ENCODE measurements at places on chromosomes 6 and 20.
A peak's percentile ranks its signal among the peaks of the same experiment; 100 is the strongest.

GRCh38 chr20:47816487-47817451 lies 31.5 kb upstream of the SULF2 start:
- no peaks in the 10 kb centered on the region for H3K36me3 ChIP-seq
- no peak for DNase-seq
- peaks cover 93% of the 10 kb centered on the region for H3K27me3 ChIP-seq
- no peak overlapping the region for H3K4me3 ChIP-seq
- no peaks in the 10 kb centered on the region for H3K4me1 ChIP-seq

- DNase-seq, result no peak
- no peak overlapping the region for H3K27ac ChIP-seq
- H3K27me3 ChIP-seq, result no peaks in the 10 kb centered on the region
- H3K4me3 ChIP-seq, result no peak overlapping the region
These were observed 81.6 kb upstream of the KHDRBS2 start for GRCh38 chr6:62367601-62368000.

- H3K36me3 ChIP-seq, result no peaks in the 10 kb centered on the region
- no peak overlapping the region for H3K27ac ChIP-seq
- no peaks in the 10 kb centered on the region for H3K27me3 ChIP-seq
- DNase-seq, result peak; percentile 45
- H3K4me3 ChIP-seq, result no peak overlapping the region
These were observed 207.9 kb downstream of the MYLK4 start for GRCh38 chr6:2542858-2543218.

DNA sequence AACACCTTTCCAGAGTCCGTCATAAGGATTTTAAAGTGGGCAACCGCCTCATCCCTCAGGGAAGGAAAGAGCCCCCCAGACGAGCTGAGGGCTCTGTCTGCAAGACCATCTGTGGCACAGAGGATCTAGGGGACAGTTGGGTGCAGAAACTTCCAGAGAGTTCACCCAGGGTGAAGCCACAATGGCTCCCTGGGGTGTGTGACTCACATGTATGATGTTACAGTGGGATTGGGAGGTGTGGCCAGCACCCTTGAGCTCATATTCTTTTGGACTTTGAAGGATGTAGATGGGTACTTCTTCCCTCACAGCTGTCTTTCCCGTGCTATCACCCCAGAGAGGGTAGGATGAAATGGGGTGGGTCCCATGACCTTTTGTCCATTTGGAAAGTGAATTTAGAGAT lies 95.5 kb downstream of the NCR2 start:
- H3K36me3 ChIP-seq, result no peaks in the 10 kb centered on the region
- no peak overlapping the region for H3K27ac ChIP-seq
- DNase-seq, result peak; percentile 82
- H3K4me1 ChIP-seq, result peaks cover 31% of the 10 kb centered on the region

DNA sequence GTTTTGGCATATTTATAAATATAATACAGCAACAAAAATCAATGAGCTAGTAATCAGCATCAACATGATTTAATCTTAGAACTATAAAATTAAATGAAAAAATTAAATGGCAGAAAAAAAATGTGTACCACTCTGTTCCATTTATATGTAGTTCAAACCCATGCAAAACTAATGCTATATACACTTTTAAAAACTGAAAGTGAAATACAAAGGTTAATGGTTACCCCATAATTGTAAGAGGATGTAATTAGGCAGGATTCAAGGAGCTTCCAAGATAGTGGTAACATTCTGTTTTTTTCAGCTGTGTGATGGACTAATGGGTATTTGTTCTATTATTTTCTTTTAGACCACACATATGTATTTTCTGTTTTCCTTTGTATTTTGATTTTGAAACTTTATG lies 492.1 kb downstream of the UTRN start:
- H3K4me1 ChIP-seq, result peaks cover 5% of the 10 kb centered on the region
- H3K27ac ChIP-seq, result no peak overlapping the region
- H3K27me3 ChIP-seq, result no peaks in the 10 kb centered on the region
- H3K4me3 ChIP-seq, result no peak overlapping the region
- H3K36me3 ChIP-seq, result peaks cover 54% of the 10 kb centered on the region
- no peak for DNase-seq

GRCh38 chr6:63600136-63600535 lies 27.9 kb downstream of the LOC128125822 start:
- H3K36me3 ChIP-seq, result no peaks in the 10 kb centered on the region
- H3K4me3 ChIP-seq, result no peak overlapping the region
- DNase-seq, result no peak
- no peaks in the 10 kb centered on the region for H3K27me3 ChIP-seq
- no peak overlapping the region for H3K27ac ChIP-seq

DNA sequence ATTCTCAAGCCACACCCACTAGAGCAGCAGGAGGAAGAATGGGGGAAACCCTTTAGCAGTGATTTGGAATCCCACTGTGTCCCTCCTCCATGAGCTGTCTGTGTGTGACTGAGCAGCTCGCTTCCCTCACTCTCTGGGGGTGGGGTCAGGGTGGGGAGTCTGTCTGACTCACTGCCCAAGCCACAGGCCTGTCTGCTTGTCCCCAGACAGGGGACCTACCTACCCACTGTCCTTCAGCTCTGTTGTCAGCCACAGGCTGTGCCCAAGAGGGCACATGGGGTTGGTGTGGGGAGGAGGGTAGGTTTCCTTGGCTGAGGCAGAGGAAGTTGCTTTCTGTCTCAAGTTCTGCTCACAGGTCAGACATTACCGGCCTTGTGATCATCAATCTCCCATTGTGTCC lies 127.0 kb downstream of the MAFB start:
- H3K4me3 ChIP-seq, result no peak overlapping the region
- peaks cover 5% of the 10 kb centered on the region for H3K27me3 ChIP-seq
- H3K36me3 ChIP-seq, result no peaks in the 10 kb centered on the region
- H3K27ac ChIP-seq, result no peak overlapping the region
- peaks cover 15% of the 10 kb centered on the region for H3K4me1 ChIP-seq

GRCh38 chr20:6148073-6148472 lies 25.2 kb upstream of the FERMT1 start:
- H3K4me1 ChIP-seq, result no peaks in the 10 kb centered on the region
- H3K4me3 ChIP-seq, result no peak overlapping the region
- H3K27ac ChIP-seq, result no peak overlapping the region
- DNase-seq, result no peak
- H3K36me3 ChIP-seq, result no peaks in the 10 kb centered on the region

GRCh38 chr6:108652375-108652774 lies 91.7 kb downstream of the FOXO3 start:
- peak overlapping the region; percentile 88 for H3K27ac ChIP-seq
- H3K27me3 ChIP-seq, result no peaks in the 10 kb centered on the region
- H3K4me3 ChIP-seq, result no peak overlapping the region
- H3K4me1 ChIP-seq, result peaks cover 18% of the 10 kb centered on the region

DNA sequence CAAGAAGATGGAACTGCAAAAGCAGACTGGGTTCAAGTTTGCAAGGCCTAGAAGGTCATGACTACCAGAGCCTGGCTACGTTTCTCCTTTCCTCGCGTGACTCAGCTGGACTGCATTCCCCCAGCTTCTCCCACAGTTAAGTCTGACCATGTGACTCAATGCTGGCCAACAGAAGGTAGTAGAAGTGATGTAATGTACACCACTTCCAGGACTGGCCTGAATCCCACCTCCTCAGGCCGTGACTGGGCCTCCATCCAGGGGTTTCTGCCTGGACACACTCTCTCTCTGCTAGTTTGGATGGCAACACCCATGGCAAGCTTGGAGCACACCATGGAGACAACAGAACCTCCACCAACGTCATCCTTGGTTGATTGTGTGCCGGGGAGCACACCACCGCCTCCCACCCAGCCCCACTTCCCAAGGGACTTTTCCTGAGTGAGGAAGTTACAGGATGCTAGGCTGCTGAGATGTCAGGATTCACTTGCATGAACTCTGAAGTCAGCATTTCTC lies 112.0 kb upstream of the CDYL start:
- peaks cover 7% of the 10 kb centered on the region for H3K4me1 ChIP-seq
- DNase-seq, result peak; percentile 37

DNA sequence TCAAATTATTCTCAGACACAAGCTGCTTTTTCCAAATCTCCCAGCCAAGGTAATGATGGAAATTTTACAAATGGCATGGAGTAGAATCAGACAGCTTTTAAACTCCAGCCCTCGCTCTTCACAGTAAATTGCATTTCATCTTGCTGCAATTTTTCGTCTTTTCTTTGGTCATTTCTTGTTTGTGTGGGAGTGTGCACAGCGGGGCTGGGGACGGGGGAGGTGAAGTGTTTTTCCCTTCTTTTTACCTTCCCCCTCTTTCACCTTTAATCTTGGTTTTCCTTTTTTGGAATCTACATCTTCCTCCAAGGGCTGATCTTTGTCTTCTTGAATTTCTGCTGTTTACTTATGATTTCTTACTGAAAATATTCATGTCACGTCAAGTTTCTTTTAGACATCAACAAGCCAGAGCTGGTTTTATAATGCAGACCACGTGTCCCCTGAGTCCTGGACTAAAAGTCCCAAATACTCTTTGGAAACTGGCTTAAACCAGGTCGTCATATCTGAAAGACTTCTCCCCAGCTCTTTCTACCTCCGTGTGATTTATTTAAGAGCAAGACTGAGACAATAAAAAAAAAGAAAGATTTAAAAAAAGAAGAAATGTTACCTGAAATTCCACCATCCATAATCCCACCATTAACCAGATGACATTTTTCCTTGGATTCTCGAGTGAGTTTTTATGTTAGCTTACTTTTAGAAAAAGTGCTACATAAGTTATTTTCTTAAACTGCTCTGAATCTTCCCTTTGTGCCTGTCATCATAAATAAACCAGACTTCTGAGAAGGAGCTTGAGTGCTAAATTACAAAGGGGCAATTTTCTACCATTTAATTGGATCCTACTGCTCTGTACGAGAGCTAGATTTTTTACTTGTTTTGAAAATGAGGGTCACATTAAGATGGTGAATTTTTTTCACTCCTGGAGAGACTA lies 52.0 kb downstream of the MAP3K5 start:
- H3K4me1 ChIP-seq, result no peaks in the 10 kb centered on the region
- no peak overlapping the region for H3K4me3 ChIP-seq
- DNase-seq, result no peak

GRCh38 chr6:37482606-37483251 lies 17.0 kb downstream of the CCDC167 start:
- peaks cover 70% of the 10 kb centered on the region for H3K36me3 ChIP-seq
- DNase-seq, result no peak
- no peak overlapping the region for H3K27ac ChIP-seq
- no peak overlapping the region for H3K4me3 ChIP-seq
